GM04503 (cell line): ENCODE measurements at places on chromosomes 5 and 9.

DNA sequence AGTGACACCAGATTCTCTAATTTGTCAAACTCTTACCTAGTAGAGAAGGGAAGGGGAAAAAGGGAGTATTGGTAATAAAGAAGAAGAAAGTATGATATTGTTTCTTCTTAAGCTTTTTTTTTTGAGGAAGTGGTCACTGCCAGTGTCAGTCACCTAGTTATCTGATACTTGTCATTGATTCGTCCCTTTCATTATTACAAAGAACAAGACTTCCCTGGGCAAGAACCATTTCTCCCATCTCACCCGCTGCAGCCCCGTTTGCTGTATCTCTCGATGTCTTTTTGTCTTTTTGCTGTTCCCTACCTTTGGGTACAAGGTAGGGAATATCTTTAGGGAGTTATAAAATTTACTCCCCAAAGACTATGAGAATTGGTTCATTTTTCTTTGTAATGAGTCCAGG lies 249.0 kb downstream of the ARHGAP26 start:
- DNase-seq, result no peak

GRCh38 chr5:19233573-19233972 lies 754.4 kb downstream of the CDH18 start:
- DNase-seq, result no peak

DNA sequence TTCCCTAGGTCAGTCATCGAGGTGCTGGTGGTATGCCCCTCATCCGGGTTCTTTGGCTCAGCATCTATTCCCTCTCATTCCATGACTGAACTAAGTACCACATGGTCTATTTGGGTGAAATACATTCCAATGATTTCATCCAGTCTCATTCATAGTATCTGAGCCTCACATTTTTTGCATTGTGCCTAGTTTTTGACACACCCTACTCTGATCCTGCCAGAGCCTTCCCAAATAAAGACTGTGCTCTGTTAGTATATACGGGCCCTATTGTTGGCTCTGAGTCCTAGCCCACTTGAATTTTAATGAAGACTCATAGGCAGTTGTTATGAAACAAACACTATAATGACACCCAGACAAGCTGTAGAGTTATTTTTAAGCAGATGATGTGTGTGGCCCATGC lies 740.7 kb downstream of the CETN3 start:
- DNase-seq, result no peak

DNA sequence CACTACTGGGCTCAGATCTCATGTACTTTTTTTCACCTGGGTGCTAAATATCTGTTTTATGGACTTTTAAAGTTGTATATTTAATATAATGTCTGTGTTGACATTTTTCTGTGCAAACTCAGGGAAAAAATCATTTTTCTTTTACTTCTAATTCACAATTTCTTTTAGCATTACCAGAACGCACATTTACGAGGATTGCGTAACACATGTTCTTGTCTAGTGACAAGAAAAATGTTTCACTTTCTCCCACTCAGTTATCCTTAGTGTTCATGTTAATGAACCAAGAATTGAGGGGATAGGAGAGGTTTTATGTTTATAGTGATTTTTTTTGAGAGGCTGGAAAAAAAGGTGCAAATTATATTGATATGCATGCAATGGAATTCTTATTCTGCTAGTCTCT lies 86.3 kb upstream of the PJA2 start:
- DNase-seq, result no peak

GRCh38 chr9:134853893-134854292 lies 26.7 kb upstream of the FCN2 start:
- DNase-seq, result no peak

- DNase-seq, result no peak
Measured at GRCh38 chr5:132229236-132229635, 1.6 kb upstream of the P4HA2 start.

GRCh38 chr5:176881021-176881749 lies 18.0 kb downstream of the HK3 start:
- DNase-seq, result no peak

GRCh38 chr5:79702606-79703380 lies 13.2 kb downstream of the CMYA5 start:
- peak; percentile 34 for DNase-seq

- no peak for DNase-seq
Measured at GRCh38 chr5:94244921-94245320, 373.5 kb downstream of the KIAA0825 start.

DNA sequence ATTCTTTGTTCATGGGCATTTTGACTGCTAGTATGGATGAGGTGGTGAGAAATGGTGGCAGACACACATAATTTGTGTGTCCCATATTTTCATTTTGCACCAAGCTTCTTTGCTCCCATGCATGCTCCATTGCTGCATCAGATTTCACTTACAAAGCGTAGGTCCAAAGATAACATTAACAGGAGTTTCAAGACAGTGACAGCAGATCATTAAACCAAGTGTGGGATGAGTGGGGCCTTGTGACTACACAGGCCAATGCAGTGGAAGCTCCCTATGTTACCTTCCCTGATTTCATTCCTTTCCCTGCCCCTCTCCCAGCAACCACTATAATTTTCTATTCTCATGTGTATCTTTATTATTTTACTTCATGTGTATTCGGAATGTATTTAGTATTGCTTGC lies 142.0 kb downstream of the AOPEP start:
- DNase-seq, result no peak

GRCh38 chr5:124232515-124232914 lies 513.9 kb downstream of the ZNF608 start:
- no peak for DNase-seq

DNA sequence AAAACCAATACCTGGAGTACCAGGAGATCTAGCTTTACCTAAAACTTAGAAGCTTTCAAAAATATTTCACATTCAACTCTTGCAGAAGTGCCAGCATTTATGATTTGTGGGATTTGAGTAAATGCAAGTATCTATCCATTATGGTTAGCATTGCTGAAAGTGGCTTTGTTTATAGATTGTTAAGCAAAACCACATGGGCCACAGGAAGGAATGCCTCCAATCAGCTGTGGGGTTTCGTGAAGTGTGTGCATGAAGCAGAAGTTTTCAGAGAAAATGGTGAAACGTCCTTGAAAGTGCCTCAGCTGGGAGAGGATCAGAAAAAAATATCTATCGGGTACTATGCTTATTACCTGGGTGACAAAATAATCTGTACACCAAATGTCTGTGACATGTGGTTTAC lies 4.2 kb downstream of the LECT2 start:
- DNase-seq, result peak; percentile 21

DNA sequence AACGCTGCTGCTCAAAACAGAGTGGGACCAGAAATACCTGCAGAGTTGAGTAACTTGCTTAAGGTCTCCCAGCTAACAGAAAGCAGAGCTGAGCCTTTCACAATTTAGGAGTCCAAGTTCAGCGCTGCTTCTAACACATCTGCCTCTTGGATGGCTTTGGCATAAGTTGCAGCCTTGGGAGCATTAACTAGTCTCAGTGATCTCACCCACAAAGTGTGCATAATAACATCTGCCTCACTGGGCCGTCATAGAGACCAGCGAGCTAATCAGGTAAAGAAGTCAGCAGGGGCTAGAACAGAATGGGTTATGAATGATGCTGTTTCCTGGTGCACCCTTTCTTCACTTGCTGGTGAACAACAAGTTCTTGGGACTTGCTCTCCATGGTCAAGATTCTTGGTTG lies 36.5 kb downstream of the WWC1 start:
- DNase-seq, result peak; percentile 36

DNA sequence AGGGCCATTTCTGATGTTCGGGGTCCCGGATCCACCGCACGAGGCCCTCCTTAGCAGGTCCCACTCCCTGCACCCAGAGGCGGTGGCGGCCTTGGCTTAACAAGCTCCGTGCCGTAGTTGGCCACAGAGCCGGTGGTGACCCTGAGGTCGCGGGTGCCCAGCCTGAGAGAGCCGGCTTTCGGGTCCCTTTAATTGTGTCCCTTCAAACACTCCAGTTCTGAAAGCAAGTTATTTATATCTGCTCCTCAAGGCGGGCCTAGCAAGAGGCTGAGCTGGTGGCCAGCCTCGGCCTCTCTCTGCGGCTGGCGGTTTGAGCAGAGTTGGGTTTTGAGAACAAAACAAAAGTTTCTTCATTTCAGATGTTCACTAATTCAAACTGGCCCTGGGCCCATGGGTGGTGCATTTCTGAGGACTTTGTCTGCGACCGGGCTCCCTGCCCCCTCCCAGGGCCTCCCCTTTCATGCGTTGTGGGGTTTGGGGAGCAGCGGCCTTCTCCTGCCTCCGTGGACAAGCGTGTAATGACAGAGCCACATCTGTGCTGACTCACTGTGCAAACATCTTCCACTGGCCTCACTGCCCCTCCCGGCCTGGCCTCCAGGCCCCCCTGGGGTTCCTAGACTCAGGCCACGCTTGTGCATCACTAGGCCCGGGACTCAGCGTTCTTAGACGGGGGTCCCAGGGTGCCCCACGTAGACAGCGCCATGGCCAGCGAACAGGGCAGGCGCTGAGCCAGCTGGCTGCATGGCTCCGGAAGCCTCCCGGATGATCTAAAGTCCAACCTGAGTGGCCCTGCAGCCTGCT lies 49.4 kb upstream of the COL5A1 start:
- peak; percentile 86 for DNase-seq

GRCh38 chr9:20355022-20355421 lies 267.3 kb downstream of the MLLT3 start:
- DNase-seq, result peak; percentile 52

DNA sequence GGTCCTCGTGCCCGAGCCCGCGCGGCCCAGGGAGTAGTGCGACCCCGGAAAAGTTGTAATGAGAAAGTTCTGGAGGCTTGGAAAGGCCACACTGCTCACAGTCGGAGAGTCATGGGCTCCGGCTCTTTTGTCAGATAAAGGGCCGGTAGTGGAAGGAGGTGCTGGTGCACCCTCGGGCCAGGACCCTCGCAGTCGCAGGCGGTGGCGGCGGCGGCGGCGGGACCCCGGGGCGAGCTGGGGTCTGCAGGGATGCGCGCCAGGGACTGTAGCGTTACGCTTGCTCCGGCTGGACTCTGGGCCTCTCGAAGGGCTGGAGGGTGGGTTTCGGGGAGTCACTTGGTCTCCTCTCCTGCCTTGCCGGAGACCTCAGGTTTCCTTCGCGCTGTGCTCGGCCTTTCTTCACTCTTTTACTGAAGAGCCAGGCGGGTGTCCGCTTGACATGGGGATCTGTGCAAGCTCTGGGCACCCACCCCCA lies 1.5 kb downstream of the RORB start:
- DNase-seq, result no peak

- peak; percentile 42 for DNase-seq
Measured at GRCh38 chr5:154923441-154924430, 14.3 kb downstream of the GEMIN5 start.

DNA sequence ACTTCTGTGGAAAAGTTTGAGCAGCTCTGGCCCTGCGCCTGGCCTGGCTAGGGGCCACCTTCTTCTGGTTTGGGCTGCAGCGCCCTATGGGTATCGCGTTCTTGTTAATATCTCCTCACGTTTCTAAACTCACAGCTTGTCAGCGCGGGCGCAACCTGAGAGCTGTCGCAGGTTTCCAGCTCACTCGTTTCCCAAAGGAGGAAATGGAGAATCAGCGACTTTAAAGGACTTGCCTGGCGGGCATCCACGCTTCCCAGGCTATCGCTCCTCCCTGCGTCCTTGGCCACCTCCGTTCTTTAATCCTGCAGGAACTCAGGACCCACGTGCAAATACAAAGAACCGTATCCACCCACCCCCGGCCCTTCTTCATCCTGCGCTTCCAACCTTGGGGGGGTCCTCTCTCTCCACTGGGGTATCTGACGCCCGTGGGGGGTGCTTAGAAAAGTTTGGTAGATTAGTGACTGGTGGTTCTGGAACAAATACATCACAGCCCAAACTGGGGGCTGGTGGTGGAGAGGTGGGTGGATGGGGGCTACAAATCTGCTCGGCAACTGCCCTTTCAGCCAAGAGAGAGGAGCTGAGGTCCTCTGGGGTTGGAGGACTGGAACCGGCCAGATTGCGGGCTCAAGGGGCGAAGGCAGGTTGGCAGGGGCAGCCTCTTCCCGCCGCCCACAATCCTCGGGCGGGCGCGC lies 578 bp upstream of the PSAT1 start:
- DNase-seq, result no peak

DNA sequence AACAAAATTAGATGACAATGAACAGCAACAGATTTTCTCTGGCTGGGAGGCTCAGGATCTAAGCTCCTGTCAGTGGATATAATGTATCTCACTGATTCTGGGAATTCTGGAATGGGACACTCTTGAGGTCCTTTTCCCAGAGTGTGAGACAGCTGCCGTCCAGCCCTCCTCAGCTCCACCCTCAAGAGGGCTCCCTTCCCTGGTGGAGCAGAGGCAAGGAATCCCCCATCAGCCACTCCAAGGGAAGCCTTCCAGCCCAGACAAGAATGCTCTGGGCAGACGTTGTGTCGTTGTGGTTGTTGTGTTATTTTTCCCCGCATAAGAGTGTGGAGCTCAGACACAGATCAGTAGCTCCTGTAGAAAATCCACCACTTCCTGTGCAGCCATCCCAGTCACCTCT lies 47.7 kb upstream of the ATP10B start:
- DNase-seq, result no peak

GRCh38 chr5:21165344-21165743 lies 1177.3 kb upstream of the CDH18 start:
- DNase-seq, result no peak

- no peak for DNase-seq
Measured at GRCh38 chr9:79776581-79776980, 204.8 kb downstream of the TLE4 start.

- DNase-seq, result no peak
Measured at GRCh38 chr5:173411791-173412555, 83.8 kb upstream of the STC2 start.

GRCh38 chr5:73596705-73597328 lies 29.2 kb upstream of the ARHGEF28 start:
- DNase-seq, result no peak

DNA sequence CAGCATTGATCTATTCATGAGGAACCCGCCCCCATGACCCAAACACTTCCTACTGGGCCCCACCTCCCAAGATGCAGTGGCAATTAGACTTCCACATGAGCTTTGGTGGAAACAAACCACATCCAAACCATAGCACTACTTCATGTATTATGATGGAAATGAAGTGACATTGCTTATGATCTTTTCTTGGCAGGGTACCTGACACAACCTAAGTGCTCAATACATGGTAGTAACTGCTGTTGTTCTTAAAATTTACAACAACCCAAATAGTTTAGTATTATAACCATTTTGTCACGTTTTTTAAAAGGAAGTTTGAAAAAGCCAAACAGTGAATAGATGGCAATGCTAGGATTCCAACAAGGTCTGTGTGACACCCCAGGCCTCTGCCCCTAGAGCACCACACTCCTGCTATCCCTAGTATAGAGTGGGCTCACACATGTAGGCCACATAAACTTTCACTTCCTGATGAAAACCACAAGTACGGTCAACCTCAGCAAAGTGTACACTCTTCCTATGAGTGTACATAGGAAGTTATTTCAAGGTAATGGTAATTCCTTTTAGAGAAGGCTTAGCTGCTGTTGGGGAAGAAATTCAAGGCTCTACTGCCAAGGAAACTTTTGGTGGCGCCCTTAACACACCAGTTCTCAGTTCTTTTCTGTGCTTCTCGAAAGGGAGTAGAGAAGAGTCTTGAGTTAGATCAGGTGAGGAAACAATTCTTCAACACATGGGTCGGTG lies 97.6 kb downstream of the ARSB start:
- DNase-seq, result no peak

DNA sequence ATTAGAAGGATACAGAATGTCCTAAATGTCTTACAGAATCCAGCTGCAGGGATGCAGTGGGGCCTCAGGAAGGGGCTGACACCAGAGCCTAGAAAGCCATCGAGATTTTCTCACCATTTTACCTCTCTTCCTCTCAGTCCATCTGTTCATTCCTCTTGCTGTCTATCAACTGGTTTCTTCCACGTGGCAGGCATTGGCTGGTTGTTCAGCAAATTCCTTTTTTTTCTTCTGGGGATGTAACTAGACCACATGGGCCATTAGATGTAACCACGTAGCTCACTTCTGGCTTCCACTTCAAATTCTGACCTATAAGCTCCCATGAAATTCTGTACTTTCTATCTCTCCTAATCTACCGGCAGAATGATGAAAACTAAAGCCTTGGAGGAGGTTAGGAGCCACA lies 93.6 kb upstream of the MTAP start:
- no peak for DNase-seq
